ENCODE measurements at places on chromosomes 12 and 14.

GRCh38 chr12:58413794-58414193 lies 472.4 kb downstream of the ATP23 start:
- DNase-seq = no peak

DNA sequence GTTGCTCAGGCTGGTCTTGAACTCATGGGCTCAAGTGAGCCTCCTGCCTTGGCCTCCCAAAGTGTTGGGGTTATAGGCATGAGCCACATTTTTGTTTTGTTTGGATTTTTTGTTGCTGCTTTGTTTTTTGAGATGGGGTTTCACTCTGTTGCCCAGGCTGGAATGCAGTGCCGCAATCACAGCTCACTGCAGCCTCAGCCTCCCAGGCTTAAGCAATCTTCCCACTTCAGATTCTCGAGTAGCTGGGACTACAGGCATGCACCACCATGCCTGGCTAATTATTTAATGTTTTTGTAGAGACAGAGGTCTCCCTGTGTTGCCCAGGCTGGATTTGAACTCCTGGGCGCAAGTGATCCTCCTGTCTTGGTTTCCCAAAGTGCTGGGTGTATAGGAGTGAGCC lies 5.7 kb upstream of the PLEK2 start:
- no peak for DNase-seq

DNA sequence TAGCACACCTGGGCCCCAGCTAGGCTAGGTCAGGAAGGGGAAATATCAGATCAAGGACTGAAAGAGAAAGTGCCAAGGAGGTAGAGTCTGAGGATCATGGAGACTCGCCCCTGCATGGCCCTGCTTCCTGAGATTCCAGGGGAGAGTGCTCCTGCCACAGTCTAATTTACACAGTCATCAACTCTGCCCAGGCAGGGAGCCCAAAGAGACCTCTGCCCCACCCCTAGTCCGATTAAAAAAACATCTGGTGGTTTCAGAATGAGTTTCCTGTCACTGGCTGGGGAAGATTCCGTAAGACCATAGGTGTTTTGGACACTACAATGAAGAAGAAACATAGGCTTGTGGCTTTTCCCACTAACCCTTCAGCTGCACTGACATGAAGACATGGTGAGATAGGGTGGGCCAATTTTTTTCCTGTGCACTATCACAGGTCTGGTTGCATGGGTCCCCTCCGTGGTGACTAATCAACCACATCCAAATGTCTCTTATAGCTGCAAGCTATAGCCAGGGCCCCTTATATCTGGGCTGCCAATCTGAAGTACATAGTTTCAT lies 31.5 kb upstream of the GZMB start:
- DNase-seq = peak; percentile 39

DNA sequence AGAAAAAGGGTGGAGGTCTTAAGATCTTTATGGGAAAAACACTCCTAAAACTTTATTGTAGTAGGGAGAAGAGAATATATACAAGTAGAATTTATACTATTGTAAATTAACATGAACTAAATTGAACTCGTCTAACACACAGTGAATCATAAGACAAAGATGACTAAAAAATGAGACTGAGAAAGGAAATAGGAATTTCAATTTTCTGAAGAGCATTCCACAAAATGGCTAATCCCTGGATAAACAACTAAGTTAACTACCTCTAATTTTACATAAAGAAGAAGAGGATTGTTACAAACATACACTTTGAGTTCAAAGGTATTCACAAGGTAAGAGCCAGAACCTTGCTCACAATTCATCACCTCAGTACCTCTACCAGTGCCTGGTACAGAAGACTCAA lies 2.0 kb downstream of the MAP4K5 start:
- DNase-seq = no peak

DNA sequence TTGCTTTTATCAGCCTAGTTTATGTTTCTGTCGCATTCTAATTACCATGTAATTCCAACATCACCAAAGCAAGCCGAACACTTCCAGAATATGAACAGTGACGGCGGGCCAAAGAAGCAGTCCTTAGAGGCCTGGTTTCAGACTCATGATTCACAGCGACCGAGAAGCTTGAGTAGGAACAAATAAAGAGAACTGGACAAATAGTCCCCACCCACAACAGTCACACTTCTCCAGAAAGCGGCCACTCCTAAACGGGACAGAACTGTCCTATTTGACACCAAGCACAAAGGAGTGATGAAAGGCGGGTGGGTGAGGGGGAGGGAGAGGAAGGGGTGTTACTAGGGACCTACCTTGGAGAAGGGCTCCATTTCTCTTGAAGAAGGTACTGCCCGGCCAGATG lies 136.4 kb downstream of the FOXN3 start:
- no peak for DNase-seq

GRCh38 chr12:18981732-18982131 lies 147.8 kb upstream of the PLEKHA5 start:
- DNase-seq = no peak

DNA sequence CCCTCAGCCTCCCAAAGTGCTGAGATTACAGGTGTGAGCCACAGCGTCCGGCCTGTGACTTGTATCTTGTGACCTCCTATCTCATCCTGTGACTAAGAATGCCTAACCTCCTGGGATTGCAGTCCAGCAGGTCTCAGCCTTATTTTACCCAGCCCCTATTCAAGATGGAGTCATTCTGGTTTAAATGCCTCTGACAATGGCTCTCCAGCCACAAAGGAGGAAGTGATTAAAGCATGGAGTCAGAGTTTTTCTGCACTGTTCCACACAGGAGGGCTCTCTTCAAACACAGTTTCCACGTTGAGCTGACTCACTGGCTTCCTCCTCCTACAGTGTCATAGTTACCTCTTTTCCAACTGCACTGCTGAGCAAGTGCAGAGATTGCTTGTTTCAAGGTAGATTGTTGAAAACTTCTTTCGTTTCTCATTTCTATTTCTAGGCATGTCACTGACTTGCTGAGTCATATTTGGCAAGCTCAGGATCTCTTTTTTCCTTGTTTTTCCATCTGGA lies 383.8 kb downstream of the PCNX1 start:
- DNase-seq = peak; percentile 14

- DNase-seq = no peak
Measured at GRCh38 chr14:100083706-100084105, 18.5 kb downstream of the EVL start.

DNA sequence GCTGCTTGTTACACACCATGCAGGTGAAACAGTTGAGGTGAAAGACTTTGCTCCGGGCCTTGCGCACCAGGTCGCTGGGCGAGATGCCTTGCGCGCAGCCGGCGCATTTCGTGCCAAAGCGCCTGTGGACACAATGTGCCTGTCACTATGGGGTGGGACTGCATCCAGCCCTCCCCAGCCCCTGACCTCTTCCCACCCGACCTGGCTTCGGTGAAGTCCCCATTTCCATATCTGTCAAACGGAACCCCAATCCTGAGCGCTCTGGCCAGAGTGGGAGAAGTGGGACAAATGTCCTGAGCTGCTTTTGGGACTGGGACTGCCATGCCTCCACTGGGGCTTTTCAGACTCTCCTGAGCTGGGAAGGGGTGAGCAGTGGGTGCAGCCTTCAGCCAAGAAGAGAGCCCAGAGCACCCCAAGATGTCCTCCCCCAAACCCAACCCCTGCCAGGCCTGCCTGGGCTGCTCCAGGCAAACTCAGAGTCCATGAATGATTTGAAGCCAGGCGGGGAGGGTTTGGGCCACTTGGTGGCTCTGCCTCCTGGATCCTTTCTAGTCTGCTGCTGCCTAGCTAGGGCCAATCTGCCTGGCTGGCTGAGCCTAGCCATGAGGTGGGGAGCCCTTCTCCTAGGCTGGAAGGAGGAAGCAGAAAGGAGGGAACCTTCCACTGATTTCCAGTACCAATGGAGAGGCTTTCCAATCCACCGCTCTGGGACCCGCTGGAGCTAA lies 2.3 kb downstream of the LHX5 start:
- DNase-seq = no peak

GRCh38 chr12:12439636-12440035 lies 82.8 kb downstream of the BORCS5 start:
- peak; percentile 46 for DNase-seq

- DNase-seq = no peak
Measured at GRCh38 chr12:31479516-31480210, 111.3 kb downstream of the DENND5B start.

DNA sequence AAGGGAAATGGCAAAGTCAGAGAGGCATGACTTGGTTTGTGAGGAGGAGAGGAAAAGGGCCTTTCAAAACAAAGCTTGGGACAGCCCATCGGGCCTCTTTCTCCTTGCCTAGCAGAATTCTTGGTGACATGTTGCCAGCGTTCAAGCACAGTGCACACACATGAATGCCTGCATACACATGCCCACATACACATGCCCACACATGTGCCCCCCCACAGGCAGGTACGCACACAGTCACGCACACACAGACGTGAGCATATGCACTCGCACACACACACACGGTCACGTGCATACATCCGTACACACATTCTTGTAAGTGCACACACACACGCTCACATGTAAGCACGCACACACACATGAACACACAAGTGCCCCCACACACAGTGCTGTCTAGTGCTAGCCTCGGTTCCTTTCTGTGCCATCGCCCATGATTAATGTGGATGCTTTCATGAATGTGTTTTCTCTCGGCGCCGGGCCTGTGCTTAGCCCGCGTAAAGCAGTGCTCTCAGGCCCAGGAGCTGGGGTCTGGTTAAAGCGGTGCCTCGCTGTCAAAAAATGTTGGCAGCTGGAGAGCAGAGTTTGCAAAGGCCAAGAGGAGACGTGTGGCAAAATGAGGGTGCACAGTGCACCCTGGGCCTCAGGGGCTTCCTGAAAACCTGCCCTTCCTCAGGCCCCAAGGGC lies 328.8 kb upstream of the DIO3 start:
- DNase-seq = no peak
